ENCODE measurements at places on chromosomes 5 and 9.

DNA sequence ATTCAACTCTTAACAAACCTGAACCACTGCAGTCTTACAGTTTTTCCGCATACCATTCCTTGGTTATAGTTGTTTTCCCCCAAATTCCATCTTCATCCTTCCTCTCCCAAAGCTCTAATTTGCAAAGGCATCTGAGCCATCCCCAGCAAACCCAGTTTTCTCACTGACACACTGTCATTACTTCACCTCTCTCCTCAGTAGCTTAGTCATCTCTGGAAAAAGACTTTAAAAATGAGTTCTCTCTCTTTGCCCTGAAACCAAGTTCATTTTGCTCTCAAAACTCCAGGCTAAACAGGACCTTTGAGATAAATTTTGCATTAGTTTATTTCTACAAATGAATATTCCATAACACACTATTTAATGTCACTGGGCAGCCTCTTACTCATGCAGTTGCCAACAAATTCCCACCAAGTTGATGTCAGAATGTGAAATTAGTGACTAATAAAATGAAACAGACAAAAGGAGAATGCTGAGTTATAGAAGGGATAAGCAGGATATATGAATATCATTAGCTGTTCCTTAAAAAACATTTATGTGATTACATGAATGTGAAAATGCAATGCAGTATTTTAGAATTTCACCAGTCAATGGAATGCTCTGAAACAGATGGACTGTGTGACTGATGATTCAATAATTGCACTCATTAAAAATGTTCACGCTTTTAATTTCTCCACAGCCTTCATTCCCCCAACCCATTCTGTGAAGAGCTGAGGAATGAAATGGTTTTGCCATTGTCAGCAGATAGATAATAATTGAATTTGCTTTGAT is 107.4 kb upstream of the DMAC1 start:
- DNase-seq = no peak

DNA sequence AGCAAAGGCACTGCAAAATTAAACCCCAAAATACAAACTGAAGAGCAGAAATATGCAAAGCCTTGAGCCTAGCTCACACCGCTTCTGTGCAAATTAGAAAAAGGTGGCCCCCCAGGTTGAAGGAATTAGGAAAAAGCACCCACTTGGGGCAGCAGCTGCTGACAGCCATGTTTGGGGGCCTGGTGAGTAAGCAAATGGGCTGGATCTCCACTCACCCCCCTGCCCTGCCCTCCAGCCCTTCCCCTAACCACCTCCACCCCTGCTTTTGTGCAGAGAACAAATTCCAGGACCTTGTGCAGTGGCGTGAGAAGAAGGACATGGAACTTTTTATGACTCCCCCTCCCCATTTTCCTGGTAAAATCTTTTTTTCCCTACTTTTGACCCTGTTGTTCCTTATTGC is 92.0 kb upstream of the DNAH5 start:
- DNase-seq = no peak

DNA sequence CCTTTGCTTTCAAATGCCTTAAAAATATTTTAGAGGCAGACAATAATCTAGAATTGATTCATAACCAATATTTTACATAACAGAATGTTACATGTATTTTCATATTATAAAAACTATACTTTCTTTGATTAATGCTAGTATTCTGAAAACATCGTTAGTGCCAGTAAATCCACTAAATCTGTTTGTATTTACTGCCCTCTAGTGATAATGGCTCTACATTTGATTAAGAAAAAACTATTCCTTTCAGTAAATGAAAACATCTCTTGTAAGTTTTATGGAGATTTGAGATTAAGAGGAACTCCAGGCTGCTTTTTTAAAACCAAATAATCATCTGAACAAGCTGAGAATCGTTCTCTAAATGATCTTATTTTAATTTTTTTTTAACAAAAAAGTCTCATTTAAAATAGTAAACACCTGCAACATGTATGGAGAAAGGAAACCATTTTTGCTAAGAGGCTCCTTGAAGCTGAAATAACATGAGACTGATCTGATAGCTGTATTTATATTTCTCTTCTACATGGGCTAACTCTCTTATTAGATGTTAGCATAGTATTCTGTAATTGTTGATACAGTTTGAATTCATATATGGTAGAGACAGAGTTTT is 424.7 kb downstream of the RAB3C start:
- DNase-seq = no peak

DNA sequence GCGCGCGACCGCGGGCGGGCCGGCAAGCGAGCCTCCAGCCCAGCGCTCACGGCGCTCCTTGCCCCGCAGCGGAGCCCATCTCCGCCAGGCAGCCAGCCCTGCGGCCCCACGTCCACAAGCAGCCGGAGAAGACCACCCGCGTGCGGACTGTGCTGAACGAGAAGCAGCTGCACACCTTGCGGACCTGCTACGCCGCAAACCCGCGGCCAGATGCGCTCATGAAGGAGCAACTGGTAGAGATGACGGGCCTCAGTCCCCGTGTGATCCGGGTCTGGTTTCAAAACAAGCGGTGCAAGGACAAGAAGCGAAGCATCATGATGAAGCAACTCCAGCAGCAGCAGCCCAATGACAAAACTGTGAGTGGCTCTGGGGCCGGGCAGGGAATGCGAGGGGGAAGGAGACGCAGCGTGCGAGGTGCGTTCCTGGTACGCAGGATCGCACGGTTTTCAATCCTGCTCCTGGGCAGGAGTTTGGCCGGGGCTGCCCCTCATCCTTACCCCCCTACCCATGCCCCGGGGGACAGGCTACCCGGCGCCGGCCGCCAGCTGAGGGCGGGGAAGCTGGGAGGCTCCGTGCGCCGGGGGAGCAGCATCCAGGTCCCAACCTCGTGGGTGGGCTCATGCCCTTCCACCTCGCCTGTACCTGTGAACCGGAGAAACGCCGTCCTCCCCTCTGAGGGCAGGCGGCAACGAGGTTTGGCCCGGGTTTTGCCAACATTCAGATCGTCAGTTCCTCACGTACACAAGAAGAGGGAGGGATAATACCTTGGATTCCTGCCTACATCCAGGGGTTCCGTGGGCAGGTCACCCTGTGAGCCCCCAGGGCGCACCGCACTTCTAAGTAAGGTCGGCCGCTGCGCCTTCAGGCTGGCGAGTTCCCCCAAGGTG is 6.6 kb downstream of the ISL1 start:
- DNase-seq = no peak

- DNase-seq = no peak
Measured at GRCh38 chr9:127897193-127897692, 2.2 kb downstream of the ST6GALNAC6 start.

DNA sequence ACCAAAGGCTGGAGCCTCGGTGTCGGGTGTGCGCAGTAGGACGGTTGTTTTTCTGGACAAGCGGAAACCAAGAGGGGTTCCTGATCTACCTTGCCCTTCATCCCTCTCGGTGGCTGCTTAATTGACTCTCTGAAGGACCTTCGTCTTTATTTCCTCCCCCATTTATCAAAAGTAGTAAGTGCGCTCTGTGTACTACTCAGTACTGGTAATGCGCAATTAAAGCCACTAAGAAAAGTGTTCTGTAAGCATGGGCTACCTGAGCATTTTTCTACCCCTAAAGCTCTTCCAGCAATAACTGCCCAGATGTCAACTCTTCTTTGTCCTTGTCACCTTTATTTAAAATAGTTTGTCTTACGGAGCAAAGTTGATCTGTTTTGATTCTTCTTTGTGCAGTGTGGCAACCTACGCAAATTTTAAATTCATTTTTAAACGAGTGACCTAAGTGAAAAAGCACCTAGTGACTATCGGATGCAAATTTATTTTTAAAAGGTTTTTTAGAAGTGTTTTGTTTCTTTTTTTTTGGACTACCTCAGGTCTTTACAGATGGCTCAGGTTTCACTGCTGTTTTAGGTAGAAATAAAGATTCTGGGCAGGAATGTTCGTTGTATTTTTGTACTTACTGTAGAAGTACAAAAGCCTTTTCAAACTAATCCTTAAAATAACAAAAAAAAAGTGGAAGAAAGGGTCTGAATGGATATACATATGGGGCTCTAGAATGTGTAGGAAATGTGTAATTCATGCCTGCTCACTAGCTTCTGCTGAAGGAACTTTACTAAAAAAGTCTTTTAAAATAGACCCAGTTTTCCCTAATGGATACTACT is 2.0 kb downstream of the JMY start:
- DNase-seq = no peak

GRCh38 chr5:164799391-164799790 is 1294.0 kb downstream of the MAT2B start:
- no peak for DNase-seq

- DNase-seq = no peak
Measured at GRCh38 chr5:153463806-153464205, 26.7 kb upstream of the GRIA1 start.

GRCh38 chr9:121405899-121406298 is 35.8 kb upstream of the STOM start:
- DNase-seq = no peak

DNA sequence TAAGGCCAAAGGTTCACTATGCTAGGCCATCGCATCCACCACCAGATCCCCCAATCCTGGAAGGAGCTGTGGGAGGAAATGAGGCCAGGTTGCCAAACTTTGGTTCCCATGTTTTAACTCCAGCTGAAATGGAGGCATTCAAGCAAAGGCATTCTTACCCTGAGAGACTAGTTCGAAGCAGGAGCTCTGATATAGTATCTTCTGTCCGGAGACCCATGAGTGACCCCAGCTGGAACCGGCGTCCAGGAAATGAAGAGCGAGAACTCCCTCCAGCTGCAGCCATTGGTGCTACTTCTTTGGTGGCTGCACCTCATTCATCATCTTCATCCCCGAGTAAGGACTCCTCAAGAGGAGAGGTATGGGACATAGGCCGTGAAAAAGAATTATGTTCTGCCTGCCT is 75.6 kb downstream of the GAPVD1 start:
- DNase-seq = no peak

GRCh38 chr5:176557846-176558245 is 8.7 kb downstream of the CDHR2 start:
- no peak for DNase-seq

GRCh38 chr9:93309889-93310425 is 126.0 kb downstream of the WNK2 start:
- DNase-seq = no peak

DNA sequence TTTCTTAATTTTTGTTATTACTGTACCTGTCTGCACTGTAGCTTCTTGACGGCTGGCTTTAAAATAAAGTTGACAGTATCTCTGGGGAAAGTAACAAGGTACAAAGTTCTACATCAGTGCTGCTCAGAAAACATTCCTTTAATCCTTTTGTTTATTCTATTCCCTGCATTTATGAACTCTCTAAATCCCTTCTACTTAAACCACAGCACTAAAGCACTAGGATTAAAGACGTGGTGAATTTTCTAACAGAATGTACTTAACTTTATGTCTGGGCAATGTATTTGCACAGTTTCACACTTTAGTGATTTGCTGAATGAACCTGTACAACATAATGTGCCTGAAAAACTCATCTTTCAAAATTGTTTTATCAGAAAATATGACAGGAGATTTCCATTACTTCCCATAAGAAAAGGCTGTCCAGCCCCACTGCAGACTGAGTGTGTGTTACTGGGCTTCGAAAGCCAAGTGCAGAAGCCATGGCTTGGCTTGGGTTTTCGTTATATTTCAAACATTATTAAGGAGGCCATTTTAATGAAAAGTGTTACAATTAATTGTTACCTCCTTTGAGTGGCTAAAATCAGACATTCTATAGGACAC is 43.8 kb downstream of the LHFPL2 start:
- no peak for DNase-seq

GRCh38 chr5:67620424-67621397 is 424.1 kb upstream of the CD180 start:
- DNase-seq = no peak

DNA sequence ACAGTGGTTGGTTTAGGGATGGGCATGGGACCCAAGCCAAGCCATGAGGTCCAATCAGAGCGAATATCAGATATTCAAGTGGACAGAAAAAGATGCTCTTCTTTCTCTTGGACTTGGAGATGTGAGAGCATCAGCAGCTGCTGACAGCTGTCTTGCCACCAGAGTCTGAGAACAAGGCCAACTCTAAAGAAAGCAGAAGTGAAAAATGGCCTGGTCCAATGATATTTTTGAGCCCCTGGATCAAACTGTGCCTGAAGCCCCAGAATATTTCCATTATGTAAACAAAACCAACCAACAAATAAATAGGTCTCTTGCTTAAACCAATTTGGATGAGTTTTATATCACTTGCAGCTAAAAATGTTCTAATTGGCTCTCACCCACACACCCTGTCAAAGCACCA is 30.7 kb upstream of the JADE2 start:
- DNase-seq = no peak

DNA sequence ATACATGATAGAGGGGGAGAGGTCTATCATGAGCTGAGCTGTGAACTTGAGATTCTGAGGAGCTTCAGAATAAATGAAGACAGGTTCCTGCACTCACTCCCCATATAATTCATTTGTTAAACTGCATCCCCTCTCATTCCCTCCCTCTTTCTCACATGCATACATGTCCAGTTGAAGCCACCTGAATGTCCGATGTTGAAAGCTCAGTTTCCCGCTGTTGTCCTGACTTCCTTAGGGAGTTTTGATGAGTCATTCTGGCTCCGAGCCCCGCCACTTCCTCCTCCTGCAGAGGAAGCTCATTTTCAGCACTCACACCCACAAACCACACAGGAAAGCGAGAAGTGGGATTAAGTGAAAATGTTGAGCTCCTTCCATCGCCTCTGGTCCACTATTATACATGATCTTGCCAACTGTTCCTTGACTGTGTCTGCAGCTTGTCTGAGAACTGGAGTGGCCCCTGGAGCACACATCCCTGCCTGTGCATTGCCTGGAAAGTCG is 121.2 kb downstream of the CEMIP2 start:
- no peak for DNase-seq

GRCh38 chr5:10469253-10470050 is 27.8 kb downstream of the ROPN1L start:
- no peak for DNase-seq

GRCh38 chr9:32500768-32501167 is 25.2 kb downstream of the RIGI start:
- DNase-seq = no peak
